AG09309 (cell line): ENCODE measurements at places on chromosomes 11 and 22.

DNA sequence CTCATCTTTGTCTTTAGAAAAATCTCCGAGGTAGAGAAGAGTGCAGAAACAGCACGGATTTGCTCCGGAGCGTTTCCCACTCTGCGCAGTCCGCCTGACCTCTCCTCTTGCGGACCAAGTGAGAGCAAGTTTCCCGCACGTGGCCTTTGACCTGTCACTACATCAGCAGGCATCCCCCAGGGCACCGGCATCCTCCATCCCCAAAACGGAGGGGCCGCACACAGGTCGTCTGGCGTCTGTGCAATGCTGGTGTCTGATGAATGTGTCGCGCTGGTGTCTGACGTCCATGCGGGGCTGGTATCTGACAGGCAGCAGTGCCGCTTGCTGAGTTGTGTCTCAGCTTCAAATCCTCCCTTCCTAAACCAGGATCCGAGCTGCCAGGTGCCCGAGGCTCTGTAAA is 739 bp upstream of the MRGPRE start:
- DNase-seq = no peak

GRCh38 chr22:47129902-47130635 is 367.6 kb downstream of the TBC1D22A start:
- DNase-seq = no peak

GRCh38 chr11:45048870-45049691 is 97.4 kb upstream of the PRDM11 start:
- no peak for DNase-seq

DNA sequence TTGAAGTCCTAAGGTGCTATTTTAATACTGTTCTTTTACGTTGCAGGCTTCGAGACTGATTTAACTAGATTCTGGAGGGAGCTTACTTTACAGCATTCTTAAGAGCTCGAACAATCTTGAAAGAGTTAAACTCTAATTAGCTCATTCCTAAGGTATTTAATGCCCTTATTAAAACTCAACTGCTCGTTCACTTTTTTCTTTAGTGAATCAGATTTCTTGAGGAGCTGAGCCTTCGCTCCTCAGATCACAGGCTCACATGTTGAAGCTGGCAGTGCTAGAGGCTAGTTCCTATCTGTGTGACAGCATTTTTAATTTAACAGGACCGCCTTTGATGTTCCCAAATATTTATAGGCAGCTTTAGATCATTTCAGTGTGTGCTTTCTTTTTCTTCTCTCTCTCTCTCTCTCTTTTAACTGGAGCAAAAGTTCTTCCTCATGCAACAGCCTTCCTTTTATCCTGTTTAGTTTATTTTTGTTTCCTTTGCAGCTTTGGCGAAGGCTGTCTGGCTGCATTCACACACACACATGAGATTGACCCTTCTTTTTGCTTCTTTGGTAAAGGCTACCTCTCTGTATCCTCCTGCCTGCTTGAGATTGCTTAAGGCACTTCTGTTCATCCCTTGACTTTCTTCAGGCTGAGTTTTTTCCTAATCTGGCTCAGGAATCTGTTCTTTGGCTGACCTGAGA is 21.0 kb downstream of the ZNRF3 start:
- DNase-seq = no peak

DNA sequence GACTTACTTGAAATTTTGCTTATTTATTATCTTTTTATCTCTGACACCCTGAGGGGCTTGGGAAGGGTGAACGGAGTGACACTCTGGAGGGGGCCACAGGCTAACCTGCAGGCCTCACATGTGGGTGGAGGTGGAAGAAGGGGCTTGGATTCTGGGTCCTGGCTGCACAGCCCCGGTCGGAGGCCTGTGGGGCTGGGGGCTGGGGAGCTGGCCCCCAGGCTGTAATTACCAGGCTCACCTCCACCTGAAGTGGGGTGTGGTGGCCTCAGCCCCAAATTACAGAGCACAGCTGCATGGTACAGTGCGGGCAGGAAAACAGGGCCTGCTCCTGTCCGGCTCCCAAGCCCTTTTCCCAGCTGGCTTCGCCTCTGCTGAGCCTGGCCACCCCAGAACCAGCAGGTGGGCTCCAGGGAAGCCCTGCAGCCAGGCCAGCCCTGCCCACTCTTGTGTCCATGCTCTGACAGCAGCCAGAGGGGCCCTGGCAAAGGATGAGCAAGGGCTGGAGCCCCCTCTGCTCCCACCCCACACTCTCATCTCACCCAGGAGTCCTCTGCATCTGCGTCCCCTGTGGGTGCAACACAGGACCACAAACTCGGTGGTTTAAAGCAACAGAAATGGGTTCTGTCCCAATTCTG is 48.0 kb downstream of the IGF2 start:
- no peak for DNase-seq

- DNase-seq = no peak
Observed at GRCh38 chr22:34804091-34804490, 261.9 kb upstream of the ISX start.

- DNase-seq = no peak
Observed at GRCh38 chr11:57162179-57162898, 19.4 kb upstream of the LRRC55 start.

DNA sequence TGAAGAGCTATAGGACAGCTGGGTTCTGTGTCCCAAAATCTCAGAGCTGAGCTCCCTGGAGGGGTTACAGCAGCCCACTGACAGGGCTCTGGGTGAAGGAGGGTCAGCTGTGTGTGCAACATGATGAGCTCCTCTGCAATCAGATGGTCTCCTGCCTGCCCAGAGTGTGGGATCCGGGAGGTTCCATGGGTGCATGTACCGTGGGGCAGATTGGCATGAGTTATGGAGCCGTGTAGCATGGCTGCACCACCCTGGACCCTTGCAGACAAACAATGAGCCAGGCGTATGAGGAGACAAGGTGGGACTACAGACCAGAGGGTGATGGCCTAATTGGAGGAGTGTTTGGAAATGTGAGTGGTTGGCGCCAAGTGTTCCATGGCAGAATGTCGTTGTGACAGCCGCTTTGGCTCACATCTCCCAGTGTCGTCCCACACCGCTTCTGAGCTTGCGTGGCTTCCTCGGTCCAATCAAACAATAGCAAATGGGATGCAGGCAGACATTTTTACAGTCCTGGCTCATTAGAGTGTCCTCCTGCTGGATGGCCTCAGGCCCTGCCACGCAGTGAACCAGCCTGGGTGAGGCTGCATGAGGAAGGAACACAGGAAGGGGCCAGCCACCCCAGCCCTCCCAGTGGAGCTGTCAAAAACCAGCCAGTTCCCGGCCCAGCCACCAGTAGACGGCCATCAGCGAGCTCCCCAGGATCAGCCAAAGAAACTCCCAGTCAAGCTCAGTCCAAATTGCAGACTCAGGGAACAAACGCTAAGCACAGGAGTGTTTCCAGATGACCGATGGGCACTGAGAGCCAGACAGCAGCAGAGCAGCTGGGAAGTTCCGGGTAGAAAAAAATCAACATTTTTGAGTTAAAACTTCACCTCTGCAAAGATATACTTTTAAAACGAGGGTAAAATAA is 1066.9 kb downstream of the BRD1 start:
- DNase-seq = no peak

- DNase-seq = no peak
Observed at GRCh38 chr11:12013781-12014180, 5.4 kb upstream of the DKK3 start.
